ENCODE measurements at places on chromosomes 5 and 9.

DNA sequence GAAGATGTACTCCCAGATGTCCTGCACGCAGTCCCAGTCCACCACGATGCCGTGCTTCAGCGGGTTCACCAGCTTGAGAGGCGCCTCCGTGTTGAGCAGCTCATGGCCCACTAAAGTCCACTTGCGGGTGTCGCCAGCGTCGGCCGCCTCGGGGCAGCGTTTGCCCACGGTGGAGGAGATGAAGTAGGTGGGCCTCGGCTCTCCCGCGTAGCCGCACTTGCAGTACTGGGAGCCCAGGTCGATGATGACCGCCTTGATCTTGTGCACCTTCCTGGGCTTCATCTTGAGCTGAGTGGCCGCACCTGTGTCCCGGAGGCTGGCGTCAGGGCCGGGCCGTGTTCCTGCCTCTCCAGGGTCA, 278 bp downstream of the ACTL7B start:
- no peak for DNase-seq

GRCh38 chr5:4011943-4012342, 416.3 kb downstream of the IRX1 start:
- DNase-seq = no peak

- no peak for DNase-seq
These were observed 32.3 kb upstream of the CSF1R start for GRCh38 chr5:150118561-150119229.

- peak; percentile 39 for DNase-seq
These were observed 226.9 kb downstream of the MSX2 start for GRCh38 chr5:174951151-174951780.

Measured in activated T-cell treated with anti-CD3 and anti-CD28 coated beads for 24 hours (primary cell).